ENCODE measurements at places on chromosomes 4 and X.

GRCh38 chrX:129145385-129145784 is 377.9 kb downstream of the SMARCA1 start:
- no peak for DNase-seq

- no peak for DNase-seq
Measured at GRCh38 chrX:118538386-118538785, 42.8 kb downstream of the DOCK11 start.

- DNase-seq: no peak
Measured at GRCh38 chr4:179601671-179602070, 2159.4 kb upstream of the AGA start.

DNA sequence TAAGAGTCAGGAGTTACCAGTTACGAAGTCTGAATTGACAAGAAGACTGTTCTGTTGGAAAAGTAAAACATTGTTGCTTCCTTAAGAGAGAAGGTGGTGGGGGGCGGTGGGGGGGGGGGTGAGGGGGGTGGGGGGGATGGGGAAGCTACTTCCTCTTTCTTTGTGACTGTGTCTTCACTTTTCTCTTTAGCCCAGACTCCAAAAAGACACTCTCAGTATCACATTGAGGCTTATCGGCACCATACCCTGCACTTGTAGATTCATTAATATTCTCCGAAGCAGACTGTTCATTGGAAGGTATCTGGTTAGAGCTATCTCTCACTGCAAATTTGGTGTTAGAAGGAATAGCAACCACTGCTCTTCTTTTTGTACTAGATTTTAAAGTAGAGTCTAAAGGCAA is 94.5 kb upstream of the IL13RA1 start:
- no peak for DNase-seq

DNA sequence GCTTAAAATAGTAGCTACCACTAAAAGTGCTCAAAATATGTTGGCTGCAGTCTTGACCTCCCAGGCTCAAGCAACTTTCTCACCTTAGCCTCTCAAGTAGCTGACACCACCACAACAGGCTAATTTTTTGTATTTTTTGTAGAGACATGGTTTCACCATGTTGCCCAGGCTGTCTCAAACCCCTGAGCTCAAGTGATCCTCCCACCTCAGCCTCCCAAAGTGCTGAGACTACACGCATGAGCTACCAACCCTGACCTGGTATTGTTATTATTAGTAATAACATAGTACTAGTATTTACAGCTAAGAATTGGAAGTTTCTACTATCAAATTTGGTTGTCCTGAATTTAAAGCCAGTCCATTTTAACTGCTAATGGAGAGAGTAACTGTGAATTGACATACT is 18.0 kb downstream of the STAP1 start:
- no peak for DNase-seq

- DNase-seq: no peak
Measured at GRCh38 chrX:107559506-107559905, 68.8 kb upstream of the PRPS1 start.

Measured in CD4-positive, alpha-beta T cell (primary cell).